ENCODE measurements at places on chromosomes 2 and 18.

GRCh38 chr2:229426464-229426863 is 155.4 kb upstream of the PID1 start:
- no peak for DNase-seq

- DNase-seq, result no peak
Observed at GRCh38 chr18:40877096-40877495, 1077.9 kb upstream of the PIK3C3 start.

- DNase-seq, result no peak
Observed at GRCh38 chr2:23772684-23773083, 154.2 kb downstream of the ATAD2B start.

GRCh38 chr2:169108099-169108884 is 38.9 kb downstream of the DHRS9 start:
- DNase-seq, result no peak

DNA sequence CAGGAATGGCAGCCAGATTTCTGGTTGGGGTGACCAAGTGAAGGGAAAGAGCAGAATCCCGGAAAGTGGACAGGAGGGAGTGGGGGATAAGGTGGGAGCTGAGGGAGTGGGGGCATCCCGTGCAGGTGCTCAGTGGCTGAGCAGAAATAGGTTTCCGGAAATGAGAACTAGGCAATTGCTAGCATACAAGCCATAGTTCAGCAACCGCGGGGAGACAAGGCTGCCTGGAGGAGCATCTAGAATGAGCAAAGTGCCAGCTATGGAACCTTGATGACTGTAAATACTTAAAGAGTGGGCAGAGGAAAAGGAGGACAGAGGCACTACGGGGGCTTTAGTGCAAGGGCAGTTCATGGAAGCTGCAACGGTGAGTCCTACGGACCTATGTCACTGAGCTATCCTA is 220.2 kb downstream of the BCL11A start:
- no peak for DNase-seq

GRCh38 chr2:8477552-8478470 is 204.0 kb upstream of the ID2 start:
- DNase-seq, result no peak

GRCh38 chr18:26336572-26336971 is 110.3 kb downstream of the TAF4B start:
- DNase-seq, result no peak

DNA sequence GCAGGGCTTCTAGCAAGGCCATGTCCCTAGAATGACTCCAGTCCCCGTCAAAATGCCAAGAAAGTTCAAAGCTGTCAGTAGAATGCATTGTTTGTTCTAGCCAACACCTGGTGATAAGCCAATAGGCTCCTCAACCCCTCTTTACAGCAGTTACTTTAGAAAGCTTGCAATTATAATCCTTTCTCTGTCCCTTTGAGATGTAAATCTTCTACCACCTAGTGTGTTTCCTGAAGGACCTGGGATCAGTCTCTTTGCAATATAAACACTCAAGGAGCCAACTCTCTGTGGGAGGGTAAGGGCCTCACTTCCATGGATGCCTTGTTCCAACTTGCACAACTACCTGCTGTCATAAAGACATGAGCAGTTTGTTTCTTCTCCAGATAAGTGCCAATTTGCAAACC is 301.8 kb downstream of the NBAS start:
- no peak for DNase-seq

DNA sequence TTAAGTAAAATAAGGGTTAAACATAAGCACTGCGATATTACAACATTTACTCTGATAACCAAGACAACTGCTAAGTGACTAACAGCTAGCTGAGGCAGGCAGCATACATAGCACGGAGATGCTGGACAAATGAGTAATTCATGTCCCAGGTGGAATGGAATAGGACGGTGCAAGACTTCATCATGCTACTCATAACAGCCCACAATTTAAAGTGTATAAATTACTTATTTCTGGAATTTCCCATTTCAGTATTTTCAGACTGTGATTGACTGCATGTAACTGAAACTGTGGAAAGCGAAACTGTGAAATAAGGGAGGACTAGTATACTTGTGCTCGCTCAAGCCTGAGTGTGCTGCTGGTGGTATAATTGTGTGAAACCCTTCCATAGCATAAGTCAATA is 12.9 kb downstream of the IER3IP1 start:
- DNase-seq, result no peak

DNA sequence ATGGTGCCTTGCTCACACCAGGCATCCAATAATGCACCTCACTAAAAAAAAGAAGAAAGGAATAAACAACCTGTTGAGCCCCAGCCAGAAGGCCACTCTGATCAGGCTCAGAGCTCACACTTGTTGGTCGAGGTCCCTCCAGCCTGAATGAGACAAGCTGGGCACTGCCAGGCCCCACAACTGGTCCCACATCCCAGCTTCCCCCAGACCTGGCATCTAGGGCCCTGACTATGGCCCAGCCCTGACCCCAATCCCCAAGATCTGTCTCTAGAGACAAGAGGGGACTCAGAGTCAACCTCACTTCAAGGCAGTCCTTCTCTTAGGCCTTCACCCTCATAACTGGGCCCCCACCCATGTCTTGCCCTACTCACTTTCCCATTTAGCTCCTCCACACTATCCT is 22.4 kb downstream of the TEX51 start:
- DNase-seq, result no peak

DNA sequence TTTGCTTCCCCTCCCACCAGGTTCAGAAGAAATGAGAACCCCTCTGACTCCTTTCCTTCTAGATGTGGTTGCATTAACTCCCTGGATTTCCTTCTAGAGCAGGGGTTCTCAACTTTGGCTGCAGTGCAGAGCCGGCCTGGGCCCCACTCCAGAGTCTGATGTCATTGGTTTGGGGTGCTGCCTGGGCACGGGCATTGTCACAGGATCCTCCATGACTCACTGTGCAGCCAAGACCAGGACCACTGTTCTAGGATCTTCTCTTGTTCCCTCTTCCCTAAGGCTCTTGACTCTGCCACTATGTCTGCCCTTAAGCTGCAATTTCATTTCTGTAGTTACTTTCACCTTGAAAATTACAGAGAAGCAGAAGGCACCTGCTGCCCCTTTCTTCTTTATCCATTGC is 31.8 kb downstream of the TBC1D8 start:
- no peak for DNase-seq

DNA sequence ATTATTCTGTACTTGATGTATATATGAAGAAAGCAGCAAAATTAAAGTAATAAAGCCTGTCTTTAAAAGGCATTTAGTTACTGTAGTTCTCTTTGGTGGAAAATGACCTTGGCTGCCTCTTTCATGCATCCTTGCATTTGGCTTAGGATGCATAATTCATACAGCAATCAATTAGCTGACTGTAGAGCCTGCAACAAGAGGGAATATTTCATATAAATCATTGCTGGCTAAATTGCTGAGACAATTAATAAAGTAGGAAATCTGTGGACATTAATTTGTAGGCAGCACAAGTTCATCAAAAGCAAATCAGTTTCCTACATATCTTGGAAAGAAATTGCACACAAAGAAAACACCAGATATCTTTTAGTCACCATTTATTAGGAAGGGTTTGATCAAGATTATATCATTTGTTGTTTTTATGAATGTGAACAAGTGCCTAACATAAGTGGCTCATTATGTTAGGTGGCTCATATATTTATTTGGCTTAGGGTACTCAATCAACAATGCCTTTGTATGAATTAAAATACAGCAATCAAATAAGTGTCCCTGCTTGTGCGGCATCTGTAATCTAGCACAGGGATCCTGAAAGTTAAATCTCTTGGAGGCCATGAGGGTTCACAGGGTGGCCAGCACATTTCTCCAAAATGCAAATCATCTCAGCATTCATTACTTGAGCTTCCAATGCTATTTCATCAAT is 220.4 kb upstream of the SPOPL start:
- DNase-seq, result no peak

- no peak for DNase-seq
Observed at GRCh38 chr2:165002638-165003037, 47.3 kb upstream of the SLC38A11 start.

- no peak for DNase-seq
Observed at GRCh38 chr2:101382442-101382841, 4.9 kb downstream of the CREG2 start.

All from stimulated activated CD4-positive, alpha-beta T cell treated with anti-CD3 and anti-CD28 coated beads, TNF-alpha, amount 100 ng/mL, for 24 hours (primary cell).